ENCODE measurements at places on chromosomes 13 and 19.

GRCh38 chr19:51784922-51785690, 9.9 kb upstream of the FPR3 start:
- no peak for DNase-seq

DNA sequence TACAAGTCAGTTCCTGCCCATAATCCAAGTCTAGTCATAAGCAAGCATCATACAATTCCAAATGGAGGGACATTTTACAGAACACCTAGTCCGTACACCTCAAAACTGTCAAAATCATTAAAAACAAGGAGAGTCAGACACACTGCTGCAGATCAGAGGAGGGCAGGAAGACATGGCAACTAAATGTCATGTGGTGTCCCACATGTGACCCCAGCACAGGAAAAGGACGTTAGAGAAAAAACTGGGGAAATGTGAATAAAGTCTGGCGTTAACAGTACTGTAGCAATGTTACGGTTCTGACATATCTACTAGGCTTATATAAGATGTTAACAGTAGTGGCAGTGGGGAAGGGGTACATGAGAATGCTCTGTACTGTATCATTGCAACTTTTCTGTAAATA, 2.3 kb downstream of the ZSCAN5A start:
- DNase-seq = no peak

- peak; percentile 21 for DNase-seq
Observed at GRCh38 chr19:39408392-39409207, 2.0 kb downstream of the ZFP36 start.

GRCh38 chr13:48888613-48889012, 87.1 kb upstream of the FNDC3A start:
- DNase-seq = no peak

GRCh38 chr19:10617409-10618121, 7.8 kb upstream of the SLC44A2 start:
- peak; percentile 34 for DNase-seq

DNA sequence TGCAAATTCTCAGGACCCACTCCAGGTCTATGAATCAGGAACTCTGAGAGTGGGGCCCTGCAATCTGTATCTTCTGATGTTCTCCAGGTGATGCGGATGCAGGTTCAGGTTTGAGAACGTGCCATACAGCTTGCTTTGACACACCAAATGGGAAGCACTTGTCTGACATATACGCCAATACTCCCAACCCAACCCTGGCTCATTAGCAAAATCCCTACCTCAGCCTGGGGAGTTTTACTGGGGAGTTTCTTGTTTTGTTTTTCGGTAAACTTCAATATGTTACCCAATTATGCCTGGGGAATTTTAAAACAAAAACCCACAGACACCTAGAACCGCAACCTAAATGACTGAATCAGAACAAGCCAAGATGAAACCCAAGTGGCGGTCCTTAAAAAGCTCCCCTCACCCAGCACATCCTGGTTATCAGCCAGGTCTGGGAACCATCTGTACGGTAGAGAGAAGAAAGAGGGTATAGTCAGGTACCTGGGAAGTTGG, 41.2 kb downstream of the ABCC4 start:
- no peak for DNase-seq

- no peak for DNase-seq
Observed at GRCh38 chr13:41405367-41405766, 52.0 kb upstream of the RGCC start.

GRCh38 chr13:25525884-25526283, 154.1 kb downstream of the ATP8A2 start:
- DNase-seq = no peak

DNA sequence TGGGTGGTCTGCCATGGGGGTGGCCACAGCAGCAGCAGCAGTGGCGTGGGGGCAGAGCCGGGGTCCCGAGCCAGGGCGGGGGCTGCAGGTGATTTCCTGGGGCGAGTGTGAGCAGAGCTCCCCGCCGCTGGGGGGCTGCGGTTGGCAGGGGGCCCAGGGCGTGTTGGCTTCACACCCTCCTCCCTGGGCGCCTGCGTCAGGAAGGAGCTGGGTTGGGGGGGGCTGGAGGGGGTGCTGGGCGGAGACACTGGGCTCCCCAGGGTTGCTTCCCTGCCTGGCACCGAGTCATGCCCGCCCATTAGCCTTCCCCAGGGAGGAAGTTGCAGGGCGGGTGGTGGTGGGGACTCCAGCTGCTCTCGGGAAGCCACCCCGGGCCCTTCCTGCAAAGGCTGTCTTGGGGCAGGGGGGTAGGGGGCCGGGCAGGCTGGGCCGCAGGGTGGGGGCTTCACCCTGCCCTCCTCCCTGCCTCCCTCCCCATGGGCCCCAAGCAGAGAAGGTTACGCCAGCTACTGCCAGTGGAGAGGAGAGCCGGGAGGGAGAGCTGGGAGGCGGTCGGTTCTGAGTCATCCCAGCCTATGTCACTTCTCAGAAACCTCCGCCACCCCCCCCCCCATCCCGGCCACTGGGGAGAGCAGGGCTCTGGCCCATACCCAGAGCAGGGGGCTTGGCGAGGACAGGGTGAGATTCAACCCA, 4.6 kb downstream of the MIDN start:
- DNase-seq = peak; percentile 75

GRCh38 chr19:1087813-1088415, 7.3 kb downstream of the POLR2E start:
- no peak for DNase-seq

- DNase-seq = no peak
Observed at GRCh38 chr19:45099467-45100191, 6.7 kb downstream of the PPP1R37 start.

DNA sequence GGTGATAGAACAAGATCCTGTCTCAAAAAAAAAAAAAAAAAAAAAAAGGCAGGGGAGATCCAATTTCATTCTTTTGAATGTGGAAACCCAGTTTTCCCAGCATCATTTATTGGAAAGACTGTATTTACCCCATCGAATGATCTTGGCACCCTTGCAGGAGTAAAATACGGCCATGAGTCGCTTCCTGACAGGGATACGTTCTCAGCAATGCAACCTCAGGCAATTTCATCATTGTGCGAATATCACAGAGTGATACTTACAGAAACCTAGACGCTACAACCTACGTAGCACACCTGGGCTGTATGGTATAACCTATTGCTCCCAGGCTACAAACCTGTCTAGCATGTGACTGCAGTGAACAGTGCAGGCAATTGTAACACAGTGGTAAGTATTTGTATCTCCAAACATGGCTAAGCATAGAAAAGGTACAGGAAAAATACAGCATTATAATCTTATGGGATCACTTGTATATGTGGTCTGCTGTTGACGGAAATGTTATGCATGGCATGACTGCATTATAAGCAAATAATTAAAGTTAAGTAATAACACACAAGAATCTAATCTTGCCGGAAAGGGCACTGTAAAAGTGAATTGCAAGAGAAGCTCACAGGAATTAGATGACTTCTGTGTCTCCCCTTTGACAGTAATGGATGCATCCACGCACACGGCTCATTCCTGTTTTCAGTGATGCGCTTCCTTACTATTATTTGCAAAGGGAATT, 24.1 kb downstream of the RFX2 start:
- no peak for DNase-seq

- no peak for DNase-seq
Observed at GRCh38 chr13:32302461-32302860, 12.7 kb downstream of the ZAR1L start.
